Pancreas (tissue), 10 donors: ENCODE measurements at places on chromosomes 7 and 10.

- no peak overlapping the region for H3K27ac ChIP-seq
- H3K27me3 ChIP-seq: no peaks in the 10 kb centered on the region
- no peak for DNase-seq
- no peaks in the 10 kb centered on the region for H3K36me3 ChIP-seq
Measured at GRCh38 chr10:44760513-44760912, 150.6 kb upstream of the TMEM72 start.

DNA sequence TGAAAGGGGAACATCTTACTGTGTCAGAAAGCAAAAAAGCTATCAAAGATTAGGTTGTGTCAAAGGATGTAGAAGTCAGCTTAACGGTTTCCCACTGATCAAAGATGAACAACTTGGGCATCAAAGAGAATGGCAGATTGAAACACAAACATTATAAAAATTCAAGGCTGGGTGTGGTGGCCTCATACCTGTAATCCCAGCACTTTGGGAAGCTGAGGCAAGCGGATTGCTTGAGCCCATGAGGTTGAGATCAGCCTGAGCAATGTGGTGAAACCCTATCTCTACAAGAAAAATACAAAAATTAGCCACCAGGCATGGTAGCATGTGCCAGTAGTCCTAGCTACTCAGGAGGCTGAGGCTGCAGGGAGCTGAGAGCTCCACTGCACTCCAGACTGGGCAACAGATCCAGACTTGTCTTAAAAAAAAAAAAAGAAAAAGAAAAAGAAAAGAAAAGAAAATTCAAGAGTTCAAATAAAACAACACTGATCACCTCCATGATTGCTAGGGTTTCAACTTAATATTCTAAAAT lies 34.5 kb downstream of the RTKN2 start:
- H3K4me3 ChIP-seq: no peak overlapping the region
- no peak overlapping the region for H3K27ac ChIP-seq
- DNase-seq: no peak
- H3K27me3 ChIP-seq: no peaks in the 10 kb centered on the region
- H3K4me1 ChIP-seq: no peaks in the 10 kb centered on the region

DNA sequence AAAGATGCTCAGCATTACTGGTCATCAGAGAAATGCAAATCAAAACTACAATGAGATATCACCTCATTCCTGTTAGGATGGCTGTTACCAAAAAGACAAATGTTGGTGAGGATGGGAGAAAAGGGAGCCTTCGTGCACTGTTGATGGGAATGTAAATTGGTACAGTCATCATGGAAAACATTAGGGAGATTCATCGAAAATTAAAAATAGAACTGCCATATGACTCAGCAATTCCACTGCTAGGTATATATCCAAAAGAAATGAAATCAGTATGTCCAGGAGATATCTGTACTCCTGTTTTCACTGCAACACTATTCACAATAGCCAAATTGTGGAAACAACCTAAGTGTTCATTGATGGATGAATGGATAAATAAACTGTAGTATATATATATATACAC lies 228.1 kb downstream of the ACTR3B start:
- no peaks in the 10 kb centered on the region for H3K36me3 ChIP-seq
- no peak overlapping the region for H3K27ac ChIP-seq
- no peak for DNase-seq
- no peaks in the 10 kb centered on the region for H3K27me3 ChIP-seq

DNA sequence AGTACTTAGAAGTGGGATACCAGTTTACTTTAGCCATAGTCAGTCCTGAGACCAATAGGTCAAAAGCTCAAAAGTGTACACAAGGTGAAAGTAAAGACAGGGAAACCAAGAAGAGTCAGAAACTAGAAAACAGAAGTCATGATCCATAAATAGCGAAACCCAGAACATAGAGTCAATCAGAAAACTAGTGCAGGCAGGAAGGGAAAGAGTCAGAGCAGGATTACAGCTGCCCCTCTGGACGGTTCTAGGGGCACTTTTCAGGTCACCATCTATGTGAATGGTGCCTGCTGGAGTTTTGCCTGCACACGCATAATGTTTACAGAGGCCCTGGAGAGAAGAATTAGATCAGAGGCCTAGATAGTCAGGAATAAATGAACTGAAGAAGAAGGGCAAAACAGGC lies 22.4 kb upstream of the DMTF1 start:
- no peaks in the 10 kb centered on the region for H3K27me3 ChIP-seq
- no peak overlapping the region for H3K4me3 ChIP-seq
- no peaks in the 10 kb centered on the region for H3K36me3 ChIP-seq
- H3K27ac ChIP-seq: no peak overlapping the region
- no peaks in the 10 kb centered on the region for H3K4me1 ChIP-seq
- DNase-seq: no peak

DNA sequence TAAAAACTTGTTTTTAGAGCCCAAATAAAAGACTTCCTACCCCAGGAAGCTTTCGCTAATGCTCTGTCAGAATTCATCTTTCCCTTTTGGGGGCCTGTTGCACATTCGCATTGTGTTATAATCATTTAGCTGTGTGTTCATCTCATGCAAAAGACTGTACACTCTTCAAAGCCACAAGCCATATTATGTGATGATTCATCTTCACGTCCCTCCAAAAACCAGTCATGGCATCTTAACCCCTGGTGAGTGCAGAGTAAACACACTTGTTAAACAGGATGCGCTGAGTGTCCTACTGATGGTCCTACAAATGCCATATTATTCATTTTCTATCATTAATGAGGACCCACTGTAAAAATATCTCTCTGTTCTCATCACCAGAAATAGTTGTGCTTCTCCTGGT lies 235.4 kb downstream of the KIAA1217 start:
- H3K4me1 ChIP-seq: peaks cover 10% of the 10 kb centered on the region
- H3K27me3 ChIP-seq: no peaks in the 10 kb centered on the region
